Pancreas (tissue), 10 donors: ENCODE measurements at places on chromosomes 5 and 9. TPM values are rescaled to one million over a fixed set of nuclear protein-coding genes. Genes with fewer than 3 reads are reported as not detected.

NFIL3 gene
- 24.4 TPM for polyA plus RNA-seq

PMPCA gene
- 51.4 TPM for polyA plus RNA-seq

ZBTB26 gene
- polyA plus RNA-seq: 1.5 TPM

CLTA gene
- 49.2 TPM for polyA plus RNA-seq

EQTN gene
- polyA plus RNA-seq: 0.30 TPM

NUTM2G gene
- not detected for polyA plus RNA-seq

STKLD1 gene
- 3.1 TPM for polyA plus RNA-seq

GABRA1 gene
- 0.45 TPM for polyA plus RNA-seq
